ENCODE measurements at places on chromosomes 2 and 18. TPM values are rescaled to one million over a fixed set of nuclear protein-coding genes. Genes with fewer than 3 reads are reported as not detected.

GBX2 gene
- total RNA-seq: not detected

NEURL3 gene
- 31.1 TPM for total RNA-seq

APOB gene
- not detected for total RNA-seq

NTSR2 gene
- not detected for total RNA-seq

IWS1 gene
- 46.5 TPM for total RNA-seq

FAM124B gene
- 0.35 TPM for total RNA-seq

GALR1 gene
- total RNA-seq: not detected

VWA3B gene
- not detected for total RNA-seq

DNA sequence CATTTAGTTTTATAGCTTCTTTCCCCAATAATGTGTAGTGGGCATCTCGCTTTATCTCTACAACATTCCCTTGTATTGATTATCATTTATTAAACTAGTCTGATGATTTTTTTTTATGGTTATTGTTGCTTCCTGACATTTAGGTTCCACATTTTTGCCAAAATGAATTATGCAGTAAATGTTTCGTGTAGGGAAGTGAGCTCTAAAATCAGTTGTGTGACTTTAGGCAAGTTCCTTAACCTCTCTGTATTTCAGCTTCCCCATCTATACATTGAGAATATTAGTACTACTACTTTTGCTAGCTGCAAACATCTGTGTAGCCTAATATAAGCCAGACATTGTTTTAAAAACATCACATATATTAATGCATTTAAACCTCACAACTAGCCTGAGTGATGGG is 22.9 kb downstream of the SOCS6 start:
- DNase-seq: no peak

GRCh38 chr18:13945811-13946210 is 30.5 kb upstream of the MC2R start:
- DNase-seq: no peak

GRCh38 chr2:1979569-1979968 is 235.3 kb upstream of the PXDN start:
- no peak for DNase-seq

- DNase-seq: no peak
Observed at GRCh38 chr2:120498576-120499394, 152.8 kb downstream of the INHBB start.

DNA sequence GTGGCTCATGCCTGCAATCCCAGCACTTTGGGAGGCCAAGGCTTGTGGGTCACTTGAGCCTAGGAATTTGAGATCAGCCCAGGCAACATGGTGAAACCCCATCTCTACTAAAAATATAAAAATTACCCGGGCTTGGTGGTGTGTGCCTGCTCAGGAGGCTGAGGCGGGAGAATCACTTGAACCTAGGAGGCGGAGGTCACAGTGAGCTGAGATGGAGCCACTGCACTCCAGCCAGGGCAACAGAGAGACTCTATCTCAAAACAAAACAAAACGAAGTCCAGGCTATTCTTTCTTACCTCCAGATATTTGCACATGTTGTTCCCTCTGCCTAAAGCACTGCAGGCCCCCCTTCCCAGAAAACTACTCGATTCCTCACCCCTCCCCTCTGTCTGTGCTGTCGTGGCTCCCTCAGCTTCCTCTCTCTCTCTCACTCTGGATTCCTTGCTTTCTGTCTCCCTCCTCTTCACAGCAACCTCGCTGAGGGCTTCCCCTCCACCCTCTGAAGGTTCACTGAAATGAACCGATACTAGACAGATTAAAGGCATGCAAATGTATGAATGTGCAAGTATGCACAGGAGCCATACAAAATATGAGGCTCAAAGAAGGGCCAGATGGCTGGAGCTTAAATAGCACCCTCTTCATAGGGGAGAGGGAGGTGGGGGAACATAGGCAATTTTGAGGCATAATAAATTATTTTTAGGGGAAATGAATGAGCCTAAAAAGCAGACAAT is 18.5 kb downstream of the TMEM177 start:
- DNase-seq: no peak

DNA sequence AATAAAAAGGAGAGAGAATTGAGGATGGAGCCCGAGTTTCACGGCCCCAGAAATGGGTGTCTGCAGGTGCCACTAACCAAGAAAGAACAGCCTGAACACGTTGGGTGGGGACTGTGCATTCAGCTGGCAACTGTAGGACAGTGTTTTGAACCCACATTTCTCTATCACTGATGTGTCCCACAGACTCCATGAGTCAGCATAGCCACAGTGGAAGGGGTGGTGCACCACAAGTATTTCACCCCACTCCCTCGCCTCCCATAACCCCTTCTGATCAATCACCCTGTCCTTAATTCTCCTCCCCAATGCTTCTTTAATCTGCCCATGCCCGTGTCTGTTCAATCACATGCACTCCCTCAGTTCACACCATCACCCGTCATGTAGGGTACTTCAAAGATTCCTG is 291.5 kb downstream of the ZNF516 start:
- DNase-seq: no peak

- no peak for DNase-seq
Observed at GRCh38 chr2:45614871-45615415, 3.9 kb upstream of the SRBD1 start.

- DNase-seq: no peak
Observed at GRCh38 chr2:178679891-178680290, 127.3 kb downstream of the TTN start.

DNA sequence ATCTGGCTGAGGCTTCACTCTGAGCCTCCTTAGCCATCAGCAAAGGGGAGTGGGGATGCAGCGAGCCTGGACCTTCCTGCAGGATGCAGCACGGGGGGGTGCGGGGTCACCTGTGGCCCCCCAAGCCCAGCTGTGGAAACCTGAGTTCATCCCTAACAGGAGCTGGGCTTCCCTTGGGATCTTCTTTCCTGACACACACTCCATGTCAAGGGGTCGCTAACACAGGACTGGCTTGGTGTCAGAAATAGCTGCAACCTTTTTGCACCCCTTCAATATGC is 174.7 kb downstream of the RTP5 start:
- no peak for DNase-seq

DNA sequence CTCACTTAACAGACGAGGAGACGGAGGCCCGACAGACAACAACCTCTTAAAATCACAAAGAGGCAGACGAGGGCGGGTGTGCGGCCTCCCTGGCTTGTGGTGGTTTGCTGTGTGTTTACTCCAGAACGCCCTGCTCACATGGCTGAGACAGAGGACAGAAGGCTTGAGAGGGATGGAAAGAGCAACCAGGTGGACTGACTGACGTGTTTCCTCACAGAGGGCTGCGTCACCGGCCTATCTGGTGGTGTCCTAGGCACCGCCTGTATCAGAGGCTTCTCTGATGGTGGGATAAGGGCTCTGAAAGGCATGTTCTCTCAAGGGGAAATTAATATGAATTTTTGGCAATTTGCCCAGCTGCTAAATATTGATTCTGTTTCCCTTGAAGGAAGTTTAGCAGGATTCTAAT is 47.0 kb upstream of the RALBP1 start:
- no peak for DNase-seq

DNA sequence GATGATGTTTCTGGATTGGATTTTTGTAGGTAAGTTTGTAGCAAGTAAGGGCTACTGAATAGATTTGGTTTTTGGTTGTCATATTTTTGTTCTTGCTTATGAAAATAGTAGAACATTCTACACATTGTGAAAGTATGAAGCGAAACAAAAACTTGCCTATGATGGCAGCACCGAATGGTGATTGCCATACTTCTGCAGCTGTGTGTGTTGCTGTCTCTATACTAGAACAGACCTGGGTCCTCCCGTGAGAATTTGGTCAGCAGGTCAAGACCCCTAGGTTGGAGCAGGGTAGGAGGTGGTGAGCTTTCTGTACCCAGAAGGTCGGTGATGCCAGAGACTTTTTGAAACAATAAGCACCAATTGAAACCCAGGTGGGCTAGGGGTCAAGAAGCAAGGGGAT is 322.6 kb downstream of the PRKCE start:
- DNase-seq: no peak

DNA sequence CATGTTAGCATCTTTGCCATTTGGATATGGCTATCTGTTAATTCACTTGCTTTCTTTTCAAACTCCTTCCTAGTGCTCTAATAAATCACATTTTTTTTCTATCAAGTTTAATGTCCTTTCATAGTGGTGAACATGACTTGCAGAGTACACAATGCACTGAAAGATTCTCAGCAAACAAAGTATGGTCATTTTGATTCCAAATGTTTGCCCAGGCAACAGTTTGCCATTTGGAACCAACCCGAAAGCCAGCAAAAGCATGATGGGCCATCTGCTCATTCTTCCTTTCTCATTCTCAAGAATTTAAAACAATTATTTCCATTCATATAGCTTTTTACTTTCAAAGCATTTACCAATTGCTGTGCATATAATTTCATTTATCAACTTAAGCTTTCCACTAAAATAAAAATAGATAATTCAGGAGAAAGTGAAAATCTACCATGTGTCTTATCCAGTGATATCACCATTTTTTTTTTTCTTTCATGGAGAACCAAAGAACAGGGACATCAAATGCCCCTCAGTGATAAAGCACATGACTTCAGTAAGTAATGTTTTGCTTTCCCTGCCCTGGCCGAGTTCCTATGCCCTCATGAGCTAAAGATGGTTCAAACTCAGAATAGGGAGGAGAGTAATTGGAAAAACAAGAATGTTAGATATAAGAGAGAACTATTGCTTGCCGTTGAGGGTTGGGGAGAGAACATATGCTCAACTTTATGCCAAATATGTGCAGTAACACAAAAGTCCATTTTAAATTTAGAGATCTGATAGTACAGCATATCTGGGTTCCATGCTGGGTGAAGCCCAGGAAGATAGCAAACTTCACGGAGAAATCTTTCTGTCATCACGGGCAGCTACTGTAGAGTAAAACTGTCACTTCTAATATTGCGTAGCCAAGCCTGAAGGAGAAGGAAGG is 62.1 kb downstream of the HNMT start:
- DNase-seq: no peak

DNA sequence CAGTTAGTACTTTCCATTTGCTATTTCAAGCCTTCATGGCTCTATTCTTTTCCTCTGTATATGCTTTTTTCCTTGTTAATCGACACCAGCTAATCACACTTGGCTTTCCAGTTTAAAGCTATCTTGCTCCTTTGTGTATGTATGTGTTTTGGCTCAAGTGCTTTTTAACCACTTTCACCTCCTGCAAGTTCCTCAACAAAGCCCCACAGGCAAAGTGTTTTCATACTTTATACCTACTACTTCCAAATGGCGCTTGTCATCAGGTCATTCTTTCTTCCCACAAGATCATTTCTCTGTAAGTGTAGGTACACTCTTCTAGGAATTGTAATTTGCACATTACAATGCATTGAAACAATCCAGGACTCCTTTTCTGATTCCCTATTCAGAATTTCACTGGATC is 64.0 kb upstream of the FIGN start:
- DNase-seq: no peak

DNA sequence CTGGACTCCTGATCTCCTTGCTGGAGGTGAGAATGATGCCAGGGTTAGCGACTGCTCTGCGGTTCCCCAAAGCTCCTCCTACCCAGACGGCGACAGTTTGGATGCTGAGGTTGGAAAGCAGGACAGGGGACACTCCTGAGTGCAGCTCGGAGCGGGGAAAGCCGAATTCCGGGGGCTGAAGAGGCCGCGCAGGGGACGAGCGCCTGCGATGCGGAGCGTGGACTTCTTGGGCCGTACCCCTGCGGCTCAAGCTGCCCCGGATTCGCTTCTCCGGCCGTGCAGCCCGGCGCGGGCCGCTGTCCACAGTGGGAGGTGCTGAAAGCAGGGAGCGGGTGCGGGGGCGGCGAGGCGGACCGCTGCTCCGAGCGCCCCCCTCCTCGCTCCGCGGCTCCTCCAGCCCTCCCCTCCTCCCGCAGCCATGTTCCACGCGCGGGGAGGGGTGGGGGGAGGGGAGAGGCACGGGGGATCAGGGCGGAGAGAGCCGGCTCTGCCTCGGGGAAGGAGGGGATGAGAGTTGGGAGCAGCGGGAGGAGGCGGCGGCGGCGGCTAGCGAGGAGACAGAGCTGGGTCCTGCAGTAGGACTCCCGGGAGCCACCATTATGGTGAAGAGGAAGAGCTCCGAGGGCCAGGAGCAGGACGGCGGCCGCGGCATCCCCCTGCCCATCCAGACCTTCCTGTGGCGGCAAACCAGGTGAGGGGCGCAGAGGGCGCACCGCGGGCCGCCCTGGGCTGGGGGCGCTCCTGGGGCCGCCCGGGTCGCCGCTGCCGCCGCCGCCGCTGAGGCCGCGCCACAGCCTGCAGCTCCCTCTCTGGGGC is at the start of gene UNC80:
UNC80 (plus strand) TSS at position 359 of the 816 bp plus-strand sequence; CDS start at position 600, 241 bp downstream.
- DNase-seq: peak; percentile 19

- DNase-seq: no peak
Observed at GRCh38 chr18:44096016-44096415, 584.7 kb upstream of the SETBP1 start.

DNA sequence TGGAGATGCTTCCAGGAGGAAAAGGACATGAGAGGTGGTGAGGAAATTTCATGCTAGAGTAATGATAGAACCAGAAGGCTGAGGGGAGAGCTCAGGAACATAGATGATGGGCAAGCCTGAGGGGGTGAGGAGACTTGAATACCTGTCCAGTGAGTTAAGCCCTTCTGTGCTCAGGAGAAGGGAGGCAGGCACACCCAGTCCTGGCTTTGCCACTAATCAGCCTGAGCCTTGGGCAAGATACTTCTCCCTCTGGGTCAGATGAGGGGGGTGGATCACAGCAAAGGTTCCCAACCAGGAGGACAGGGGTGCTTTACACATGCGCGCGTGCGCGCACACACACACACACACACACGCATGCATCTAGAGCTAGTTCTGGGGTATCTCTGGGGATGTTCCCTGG is 151.6 kb upstream of the MSH6 start:
- DNase-seq: no peak

DNA sequence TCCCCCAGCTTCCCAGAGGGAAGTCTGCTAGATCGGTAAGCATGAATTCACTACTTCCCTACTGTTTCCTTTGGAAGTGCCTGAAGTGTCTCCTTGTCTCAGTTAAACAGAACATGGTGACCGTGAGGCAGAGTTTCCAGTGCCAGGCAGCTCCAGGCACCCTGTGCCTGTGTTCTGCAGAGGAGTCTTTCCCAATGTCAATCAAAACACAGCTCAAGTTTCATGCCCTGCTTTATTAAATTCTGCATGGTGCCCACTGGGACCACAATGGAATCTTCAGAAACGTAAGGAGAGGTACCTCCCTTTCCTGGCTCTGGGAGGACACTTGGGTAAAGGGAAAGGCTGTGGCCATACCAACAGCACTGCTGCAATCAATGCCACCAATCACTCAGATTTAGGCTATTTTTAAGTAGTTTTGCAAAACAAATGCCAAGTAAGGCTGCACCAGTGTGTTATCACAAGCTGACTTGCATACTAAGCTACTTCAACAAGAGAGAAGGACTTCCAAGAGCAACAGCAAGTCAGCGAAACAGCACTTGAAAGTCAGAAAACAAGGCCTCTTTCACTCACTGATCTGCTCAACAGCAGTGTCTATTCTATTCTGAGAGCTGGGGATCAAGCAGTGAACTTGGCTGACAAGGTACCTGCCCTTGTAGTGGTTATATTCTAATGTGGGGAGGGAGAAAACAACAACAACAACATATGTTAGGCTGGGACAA is 14.9 kb downstream of the LPIN2 start:
- DNase-seq: no peak

GRCh38 chr2:126795656-126796055 is 103.0 kb upstream of the TEX51 start:
- DNase-seq: no peak

- no peak for DNase-seq
Observed at GRCh38 chr2:48258481-48259149, 271.3 kb upstream of the STON1 start.
